ENCODE measurements at places on chromosomes 12 and 14. TPM values are rescaled to one million over a fixed set of nuclear protein-coding genes. Genes with fewer than 3 reads are reported as not detected.

PRIMA1 gene
- polyA plus RNA-seq: 1.2 TPM

CACNA2D4 gene
- polyA plus RNA-seq: 1.9 TPM

CYP27B1 gene
- polyA plus RNA-seq: 1.5 TPM

RNASE3 gene
- polyA plus RNA-seq: 0.65 TPM

DYNLL1 gene
- polyA plus RNA-seq: 344 TPM

TSHR gene
- polyA plus RNA-seq: 0.46 TPM

KERA gene
- 0.17 TPM for polyA plus RNA-seq

HNF1A gene
- 2.5 TPM for polyA plus RNA-seq

MIP gene
- 0.15 TPM for polyA plus RNA-seq
